ENCODE measurements at places on chromosomes 4 and X.

DNA sequence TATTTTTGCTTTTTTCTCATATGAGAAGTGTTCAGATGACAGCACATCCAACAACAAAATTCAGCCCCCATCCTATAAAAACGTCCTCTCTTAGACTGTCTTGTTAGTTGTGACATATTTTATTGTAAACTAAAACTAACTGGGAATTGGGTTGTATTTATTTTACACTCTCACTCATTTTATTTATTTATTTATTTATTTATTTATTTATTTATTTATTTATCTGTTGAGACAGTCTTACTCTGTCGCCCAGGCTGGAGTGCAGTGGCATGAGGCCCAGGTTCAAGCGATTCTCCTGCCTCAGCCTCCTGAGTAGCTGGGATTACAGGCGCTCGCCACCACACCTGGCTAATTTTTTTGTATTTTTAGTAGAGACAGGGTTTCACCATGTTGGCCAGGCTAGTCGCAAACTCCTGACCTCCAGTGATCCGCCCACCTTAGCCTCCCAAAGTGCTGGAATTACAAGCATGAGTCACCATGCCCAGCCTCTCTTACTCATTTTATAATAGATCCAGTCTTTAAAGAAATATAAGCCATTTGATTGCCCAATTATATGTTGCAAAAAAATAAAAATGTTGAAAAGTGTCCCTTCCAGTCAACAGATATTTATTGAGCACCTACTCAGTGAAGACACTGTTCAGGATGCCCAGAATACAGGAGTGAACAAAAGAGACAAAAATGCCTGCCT, 44.6 kb downstream of the PALLD start:
- no peak for DNase-seq

- no peak for DNase-seq
Measured at GRCh38 chr4:24519649-24520048, 64.7 kb downstream of the DHX15 start.

DNA sequence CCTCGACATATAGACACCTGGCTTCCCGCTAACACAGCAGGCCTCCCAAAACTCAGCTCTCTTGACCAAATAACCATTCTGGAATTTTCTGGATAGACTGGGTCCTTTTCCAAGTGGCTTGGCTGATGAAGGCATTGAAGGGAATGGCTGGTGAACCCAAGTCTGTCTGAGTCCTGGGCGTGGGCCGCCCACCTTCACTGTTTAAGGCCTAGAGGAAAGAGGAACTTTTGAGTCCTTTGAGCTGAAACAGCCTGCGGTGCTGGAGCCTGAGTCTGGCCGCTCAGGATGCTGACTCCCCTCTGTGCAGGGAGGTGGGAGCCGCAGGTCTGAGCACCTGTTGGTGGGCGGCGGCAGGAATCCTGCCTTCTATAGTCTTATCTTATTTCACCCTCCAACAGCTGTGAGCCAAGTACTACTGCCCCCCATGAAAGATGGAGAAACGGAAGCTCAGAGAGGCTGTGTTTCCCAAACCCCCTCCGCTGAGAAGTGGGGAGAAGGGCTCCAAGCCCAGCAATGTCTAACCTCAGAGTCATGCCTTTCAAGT, 23.4 kb downstream of the ACOX3 start:
- DNase-seq: no peak

GRCh38 chrX:100368167-100368566, 41.9 kb downstream of the PCDH19 start:
- peak; percentile 3 for DNase-seq

DNA sequence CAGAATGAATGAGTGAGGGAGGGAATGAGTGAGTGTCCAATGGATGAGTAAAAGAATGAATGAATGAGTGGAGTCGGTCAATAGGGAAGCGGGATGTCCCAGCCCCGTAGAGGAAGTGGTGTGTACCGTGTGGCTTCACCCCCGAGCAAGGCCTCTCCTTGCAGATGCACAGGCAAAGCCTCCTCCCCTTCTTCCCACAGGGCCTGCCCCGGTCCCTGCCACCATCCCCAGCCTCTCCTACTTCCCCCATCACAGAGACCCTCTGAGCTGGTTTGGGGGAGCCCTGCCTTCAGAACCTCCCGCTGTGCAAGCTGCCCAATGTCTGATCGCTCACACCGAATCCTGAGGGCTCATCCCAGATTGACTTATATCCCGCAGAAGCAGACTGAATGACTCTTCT, 13.6 kb downstream of the HTRA3 start:
- no peak for DNase-seq

- DNase-seq: no peak
Measured at GRCh38 chrX:101430457-101431078, 22.5 kb downstream of the HNRNPH2 start.

- DNase-seq: no peak
Measured at GRCh38 chrX:1453395-1453783, 680 bp upstream of the ASMTL start.

DNA sequence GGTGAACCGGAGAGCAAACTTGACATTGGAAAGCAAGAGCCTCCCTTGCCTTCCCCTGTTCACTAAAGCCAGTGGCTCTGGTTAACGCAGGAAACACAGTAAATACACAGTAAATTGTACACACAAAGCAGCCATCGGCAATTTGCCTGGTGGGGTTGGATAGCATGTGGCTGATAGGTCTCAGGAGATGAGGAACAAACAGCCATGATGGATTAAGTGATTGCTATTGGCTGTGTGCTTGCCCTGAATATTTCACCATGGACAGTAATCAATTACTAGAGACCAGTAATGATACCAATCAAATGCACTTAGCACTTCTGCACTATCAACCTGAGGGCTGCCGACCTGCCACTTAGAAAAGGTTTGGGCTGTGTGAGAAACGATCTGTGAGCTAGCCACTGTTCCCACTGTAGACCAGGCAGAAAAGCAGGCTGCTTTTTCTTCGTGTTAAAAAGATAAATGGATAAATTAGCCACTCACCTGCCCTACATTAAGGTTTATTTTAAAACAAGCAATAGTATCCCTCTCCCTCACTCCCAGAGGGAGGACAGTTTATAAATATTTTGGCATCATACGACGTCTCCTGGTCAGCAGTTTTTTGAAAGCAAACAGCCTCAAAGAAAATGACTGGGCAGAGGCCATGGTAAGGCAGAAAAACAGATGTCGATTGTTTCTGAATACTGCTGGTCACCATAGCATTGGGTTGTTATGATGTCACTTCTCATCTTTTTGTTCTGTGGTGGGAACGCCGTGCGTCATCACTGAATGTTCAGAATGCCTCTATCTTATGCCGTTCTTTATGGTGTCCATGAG, 167.1 kb downstream of the MAML3 start:
- no peak for DNase-seq

DNA sequence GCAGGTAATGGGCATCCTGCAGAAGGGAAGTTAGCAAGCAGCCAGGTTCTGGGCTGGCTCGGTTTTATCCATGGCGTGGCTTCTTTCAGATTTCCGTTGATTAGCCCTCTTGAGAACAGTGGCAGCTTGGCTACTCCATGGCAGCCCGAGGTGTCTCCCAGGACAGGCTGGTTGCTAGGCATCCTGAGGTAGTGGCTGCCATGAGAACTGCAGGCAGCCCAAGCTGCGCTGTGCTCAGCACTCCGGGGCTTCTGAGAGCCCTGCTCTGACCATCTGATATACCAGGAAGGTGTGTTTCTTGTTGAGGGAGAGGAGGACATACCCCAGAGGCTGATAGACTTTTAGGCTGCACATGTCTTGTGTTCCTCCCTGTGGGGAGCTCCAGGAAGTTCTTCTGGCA, 253.4 kb upstream of the CASK start:
- no peak for DNase-seq

- no peak for DNase-seq
Measured at GRCh38 chrX:74419864-74420195, 1.5 kb upstream of the SLC16A2 start.

DNA sequence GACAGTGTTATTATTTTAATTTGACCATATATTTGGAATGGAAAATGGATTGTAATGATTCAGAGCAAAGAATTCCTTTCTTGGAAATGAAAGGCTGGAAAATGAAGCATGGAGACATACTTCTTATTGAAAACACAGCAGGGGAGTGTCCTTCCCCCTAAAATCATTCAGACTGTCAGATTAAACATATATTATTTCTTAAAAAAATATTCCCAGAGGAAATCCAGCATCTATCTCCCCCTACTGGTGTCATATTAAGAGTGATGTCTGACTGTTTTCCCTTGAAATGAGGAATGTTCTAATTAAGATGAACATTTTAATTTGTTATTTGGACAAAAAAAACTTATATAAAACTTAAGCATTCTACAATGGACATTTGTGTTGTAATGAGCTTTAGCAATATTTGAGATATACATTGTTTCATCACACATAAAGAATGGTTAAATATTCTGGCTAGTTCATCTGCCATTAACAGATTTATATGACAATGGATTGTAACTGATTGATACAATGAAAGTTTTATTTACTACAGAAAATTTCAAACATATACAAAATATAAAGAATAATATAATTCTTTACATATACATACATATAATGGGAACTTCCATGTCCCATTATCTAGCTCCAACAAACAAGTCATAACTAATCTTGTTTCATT, 264.6 kb downstream of the SPRY1 start:
- DNase-seq: no peak

DNA sequence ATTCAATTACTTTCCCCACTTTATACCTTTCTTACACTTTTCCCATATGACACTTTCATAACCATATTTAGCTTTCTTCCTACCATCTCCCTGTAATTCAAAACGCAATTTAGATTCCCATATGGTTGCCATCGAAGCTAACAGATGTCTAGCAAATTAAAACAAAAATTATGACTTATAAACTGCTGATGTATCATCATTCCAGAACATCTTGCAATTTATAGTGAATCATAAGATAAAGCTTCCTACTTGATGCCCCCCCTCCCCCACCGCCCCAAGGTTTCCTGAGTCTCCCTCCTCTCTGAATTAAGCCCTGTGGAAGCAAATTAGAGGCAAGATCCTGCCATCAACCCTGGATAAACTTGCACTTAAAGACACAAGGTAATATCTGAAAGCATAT, 5.4 kb downstream of the TSPAN5 start:
- DNase-seq: no peak

DNA sequence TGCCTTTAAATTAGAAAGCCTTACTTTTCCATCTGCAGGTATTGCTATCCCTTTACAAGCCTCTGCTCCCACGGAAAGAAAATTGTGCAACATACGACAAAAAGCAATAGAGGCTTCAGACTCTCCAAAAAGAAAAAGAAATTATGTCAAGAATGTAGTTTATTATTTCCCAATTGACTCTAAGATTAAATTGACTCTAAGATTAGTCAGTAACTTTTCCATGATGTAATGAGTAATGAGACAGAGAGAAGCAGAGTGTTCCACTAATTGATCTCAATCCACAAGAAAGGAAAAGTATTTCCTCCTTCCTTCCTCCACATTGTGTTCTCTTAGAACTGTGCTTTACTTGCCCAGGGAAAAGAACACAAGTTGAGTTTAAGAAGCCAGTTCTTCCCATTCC, 345.7 kb upstream of the HS3ST1 start:
- no peak for DNase-seq

DNA sequence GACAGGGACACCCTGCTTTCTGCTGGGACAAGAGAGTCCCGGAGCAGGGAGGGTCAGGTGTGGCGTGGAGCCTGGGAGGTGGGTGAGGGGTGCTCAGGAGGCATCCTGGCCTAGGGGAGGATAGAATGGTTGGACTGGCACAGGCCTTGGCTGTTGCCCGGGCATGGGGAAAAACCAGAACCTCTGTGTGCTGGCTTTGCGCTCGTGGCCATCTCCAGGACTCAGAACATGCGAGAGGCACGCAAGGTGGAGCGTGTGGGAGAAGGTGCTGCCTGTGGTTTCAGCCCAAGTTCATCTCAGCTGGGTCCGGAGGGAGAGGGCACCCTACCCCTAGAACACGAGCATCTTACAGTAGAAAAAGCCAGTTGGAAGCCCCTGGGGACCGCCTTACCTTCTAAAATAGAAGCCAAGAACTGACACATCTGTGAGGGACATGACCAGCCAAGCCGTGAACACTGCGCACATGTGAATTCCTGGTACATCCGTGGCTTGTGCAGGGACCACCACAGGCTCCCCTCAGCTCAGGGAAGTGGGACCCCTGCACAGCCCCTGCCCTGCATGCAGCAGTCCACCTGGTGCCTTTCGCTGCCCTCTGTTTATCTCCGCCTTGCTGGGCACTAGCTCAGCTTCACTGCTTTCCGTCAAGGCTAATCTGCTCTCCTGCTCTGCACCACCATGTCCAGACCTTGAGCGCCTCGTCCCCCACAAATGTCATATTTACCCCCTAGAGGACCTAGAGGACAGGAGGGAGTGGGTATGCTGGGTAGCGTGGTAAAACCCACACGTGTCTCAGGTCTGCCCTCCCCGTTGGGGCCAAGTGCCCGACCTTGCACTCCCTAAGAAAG, 13.5 kb downstream of the MSANTD1 start:
- no peak for DNase-seq

DNA sequence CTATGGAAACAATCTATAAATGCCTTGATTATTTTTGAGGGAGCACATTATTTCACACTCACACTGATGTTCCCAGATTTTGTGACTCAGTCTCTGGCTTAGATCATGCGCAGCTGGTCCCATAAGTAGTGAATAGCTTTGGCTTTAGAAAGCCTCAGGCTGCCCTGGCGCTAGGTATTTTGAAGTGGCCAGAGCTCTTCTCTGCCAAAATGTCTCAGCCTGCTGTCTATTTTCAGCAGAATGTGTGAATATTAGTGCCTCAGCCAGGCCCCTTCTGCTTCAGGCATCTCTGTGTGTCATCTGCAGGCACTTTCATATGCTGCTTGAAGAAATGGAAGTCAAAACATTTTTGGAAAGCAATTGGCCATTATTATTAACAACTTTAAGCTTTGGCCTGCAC, 931.0 kb upstream of the INTU start:
- no peak for DNase-seq

- DNase-seq: no peak
Measured at GRCh38 chrX:153970357-153971123, 1.1 kb downstream of the HCFC1 start.

DNA sequence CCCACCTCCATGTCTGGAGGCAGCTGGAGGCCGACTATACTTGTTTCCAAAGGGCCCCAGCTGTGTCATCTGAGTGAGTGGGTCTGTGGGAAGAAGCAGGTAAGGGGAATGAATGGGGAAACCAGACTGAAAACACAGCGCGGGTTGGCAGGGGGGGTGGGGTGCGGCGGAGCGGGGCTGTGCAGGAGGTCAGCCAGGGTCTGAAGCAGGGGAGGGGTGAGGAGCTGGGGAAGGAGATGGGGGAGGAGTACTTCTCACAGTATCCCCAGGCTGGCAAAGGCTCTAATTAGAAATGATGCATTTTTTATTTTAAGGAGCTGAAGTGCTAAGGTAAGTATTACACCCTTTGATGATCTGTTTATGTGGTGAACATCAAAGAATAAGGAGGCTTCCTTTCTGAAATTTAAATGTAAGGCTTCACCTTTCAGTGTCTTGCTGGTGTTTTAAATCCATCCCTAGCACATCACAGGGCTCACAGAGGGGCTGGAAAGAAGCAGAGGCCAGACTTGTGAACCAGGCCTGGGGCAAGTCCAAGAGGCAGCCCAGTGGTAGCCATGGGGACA, 37.5 kb downstream of the SMIM20 start:
- no peak for DNase-seq

DNA sequence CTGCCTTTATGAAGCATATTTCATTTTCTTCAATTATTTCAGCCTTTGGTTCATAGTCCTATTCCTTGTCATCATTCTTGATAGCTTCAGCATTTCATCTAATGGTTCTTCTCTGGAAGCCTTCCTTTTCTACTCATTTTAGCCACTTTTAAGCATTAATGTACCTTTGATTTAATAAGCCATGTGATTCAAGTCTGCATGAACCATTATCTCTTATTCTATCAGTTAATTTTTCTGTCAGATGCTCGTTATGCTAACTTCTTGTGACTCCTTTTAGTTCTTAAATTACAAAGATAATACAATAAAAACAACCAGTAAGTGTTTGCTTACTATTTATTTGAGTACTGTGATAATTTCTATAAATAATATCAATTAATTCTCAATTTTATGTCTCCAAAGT, 210.1 kb upstream of the MAB21L2 start:
- no peak for DNase-seq

Measured in stimulated activated CD4-positive, alpha-beta T cell treated with anti-CD3 and anti-CD28 coated beads, Interleukin-2, amount 100 ng/mL, for 24 hours (primary cell).